ENCODE measurements at places on chromosomes 5 and 9.

- no peak for DNase-seq
These were observed 14.2 kb upstream of the LVRN start for GRCh38 chr5:115948091-115948534.

- DNase-seq: no peak
These were observed 176.6 kb downstream of the CACNA1B start for GRCh38 chr9:138053996-138054752.

DNA sequence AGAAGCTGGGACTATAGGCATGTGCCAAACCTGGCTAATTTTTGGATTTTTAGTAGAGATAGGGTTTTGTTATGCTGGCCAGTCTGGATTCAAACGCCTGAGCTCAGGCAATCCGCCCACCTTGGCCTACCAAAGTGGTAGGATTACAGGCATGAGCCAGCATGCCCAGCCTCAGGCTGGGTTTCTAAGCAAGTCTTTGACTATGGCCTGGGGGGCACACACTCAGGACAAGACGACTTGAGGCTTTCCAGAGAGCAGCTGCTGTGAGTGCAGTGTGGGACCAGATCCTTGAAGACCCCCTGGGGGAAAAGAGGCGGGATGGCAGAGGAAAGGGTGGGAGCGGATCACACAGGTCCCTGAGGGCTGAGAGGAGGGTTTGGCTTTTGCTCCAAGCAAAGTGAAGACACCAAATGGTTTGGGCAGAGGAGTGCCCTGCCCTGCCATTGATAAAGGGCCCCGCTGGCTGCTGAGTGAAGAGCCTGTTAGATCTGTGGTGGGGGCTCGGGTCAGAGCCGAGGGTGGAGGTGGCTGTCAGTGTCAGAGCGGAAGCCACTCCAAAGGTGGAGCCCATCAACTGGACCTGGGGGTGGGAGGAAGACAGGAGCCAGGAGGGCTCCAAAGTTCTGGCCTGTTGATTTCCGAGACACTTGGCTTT lies 46.8 kb upstream of the FUBP3 start:
- DNase-seq: peak; percentile 73

DNA sequence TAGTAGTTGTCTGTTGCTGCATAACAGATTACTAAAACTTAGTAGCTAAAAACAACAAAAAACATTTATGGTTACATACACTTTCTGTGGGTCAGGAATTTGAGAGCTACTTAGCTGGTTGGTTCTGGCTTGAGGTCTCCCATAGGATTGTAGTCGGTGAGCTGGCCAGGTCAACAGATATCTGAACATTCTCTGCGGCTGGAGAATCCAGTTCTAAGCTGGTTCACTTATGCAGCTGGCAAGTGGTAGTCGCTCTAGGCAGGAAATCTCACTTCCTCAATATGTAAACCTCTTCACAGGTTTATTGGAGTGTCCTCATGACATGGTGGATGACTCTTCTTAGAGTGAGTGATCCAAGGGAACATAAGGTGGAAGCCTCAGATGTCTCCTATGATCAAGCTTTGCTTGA lies 65.7 kb upstream of the TNFAIP8 start:
- no peak for DNase-seq

GRCh38 chr5:59893429-59894227 lies at the start of gene PDE4D:
Gene PDE4D (minus strand): TSS chr5:59893726.
- peak; percentile 31 for DNase-seq

- no peak for DNase-seq
These were observed 103.5 kb downstream of the NDUFAF2 start for GRCh38 chr5:61048534-61048933.

DNA sequence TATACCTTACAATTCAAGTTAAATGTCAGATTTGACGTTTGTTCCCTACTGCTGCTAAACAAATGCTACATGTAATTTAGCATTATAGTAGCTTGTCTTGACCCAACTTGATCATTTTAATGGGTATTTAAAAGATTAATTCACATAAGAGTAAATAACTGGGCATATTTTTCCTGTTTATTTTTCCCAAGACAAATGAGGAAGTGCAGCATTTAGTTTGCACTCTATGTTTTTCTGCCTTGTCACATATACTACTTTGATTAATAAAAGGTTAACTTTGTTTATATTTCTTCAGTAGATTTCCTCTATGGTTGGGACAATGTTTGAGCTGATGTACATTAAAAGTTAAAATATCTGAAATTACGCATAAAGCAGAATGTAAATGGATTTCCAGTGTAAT lies 641.8 kb downstream of the PRR16 start:
- DNase-seq: no peak

- no peak for DNase-seq
These were observed 5.3 kb downstream of the SLC12A7 start for GRCh38 chr5:1106385-1107166.

GRCh38 chr5:62284946-62285891 lies 20.8 kb upstream of the KIF2A start:
- no peak for DNase-seq

DNA sequence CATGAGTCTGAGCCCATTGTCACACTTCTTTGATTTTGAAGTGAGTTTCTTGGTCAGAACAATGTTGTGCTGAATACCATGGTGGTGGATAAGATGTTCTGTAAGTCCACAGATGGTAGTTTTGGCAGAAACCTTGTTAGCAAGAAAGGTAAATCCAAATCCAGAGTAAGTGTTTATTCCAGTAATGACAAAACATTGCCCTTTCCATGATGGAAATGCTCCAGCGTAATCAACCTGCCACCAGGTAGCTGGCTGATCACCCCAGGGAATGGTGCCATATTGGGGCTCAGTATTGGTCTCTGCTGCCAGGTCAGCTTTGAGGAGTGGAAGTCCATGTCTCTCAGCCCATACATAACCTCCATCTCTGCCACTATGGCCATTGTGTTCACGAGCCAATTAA lies 54.7 kb upstream of the DAPK1 start:
- DNase-seq: no peak

All from DMS79 treated with DMSO at 0.1 percent for 48 hours (cell line).